ENCODE measurements at places on chromosomes 16 and 17.

DNA sequence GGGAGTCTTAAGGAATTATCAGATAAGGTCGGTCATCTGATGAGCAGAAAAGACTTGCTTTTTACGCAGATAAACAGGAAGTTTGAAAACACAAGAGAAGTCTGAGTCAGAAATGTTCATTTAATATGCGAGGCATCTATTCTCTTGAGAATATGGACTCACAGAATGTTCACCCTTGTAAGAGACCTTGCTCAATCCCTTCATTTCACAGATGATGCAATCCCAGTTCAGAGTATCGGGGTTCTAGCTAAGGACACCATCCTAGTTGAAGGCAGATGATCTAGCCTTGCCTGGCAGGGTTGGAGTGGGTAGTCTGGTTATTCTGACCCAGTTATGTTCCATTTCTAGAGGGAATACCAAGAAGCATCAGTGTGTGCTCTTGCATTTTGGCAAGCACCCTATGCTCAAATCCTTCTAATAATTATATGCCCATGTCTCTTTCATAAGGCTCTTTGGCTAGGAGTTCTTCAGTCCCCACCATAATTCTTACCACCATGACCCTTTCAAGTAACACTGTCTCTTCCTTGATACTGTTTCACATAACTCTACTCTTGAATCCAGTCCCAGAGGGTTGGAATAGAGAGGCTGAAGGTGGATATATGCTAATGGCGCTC is 42.5 kb downstream of the YPEL2 start:
- no peak for DNase-seq

DNA sequence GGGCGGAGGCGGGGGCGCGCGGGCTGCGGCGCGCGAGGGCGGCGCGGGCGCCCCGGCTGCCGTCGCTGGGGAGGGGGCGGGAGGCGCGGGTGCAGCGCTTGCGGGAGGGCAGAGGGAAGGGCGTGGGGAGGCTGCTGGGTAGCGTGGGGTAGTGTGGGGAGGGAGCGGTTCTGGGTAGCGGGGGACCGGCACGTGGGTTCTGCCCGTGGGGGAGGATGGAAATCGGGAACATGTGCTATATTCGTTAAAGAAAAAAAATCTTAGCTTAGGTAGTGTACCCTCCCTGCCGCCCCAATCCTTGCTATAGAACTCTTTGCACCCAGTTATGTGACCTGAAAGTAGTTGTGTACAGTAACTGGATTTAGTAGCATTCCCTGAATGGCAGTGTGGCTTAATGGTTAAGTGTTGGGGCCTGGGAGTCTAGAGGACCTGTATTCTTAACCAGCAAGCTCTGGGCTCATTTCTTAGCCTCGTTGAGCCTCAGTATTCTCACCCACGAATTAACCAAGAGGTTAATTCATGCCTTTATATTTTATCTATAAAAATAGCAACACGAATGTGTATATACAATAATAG is 646 bp downstream of the RABEP1 start:
- DNase-seq, result peak; percentile 27

GRCh38 chr17:5237541-5238016 is 2.9 kb upstream of the SCIMP start:
- no peak for DNase-seq

GRCh38 chr17:56297184-56297583 is 143.9 kb downstream of the ANKFN1 start:
- no peak for DNase-seq

DNA sequence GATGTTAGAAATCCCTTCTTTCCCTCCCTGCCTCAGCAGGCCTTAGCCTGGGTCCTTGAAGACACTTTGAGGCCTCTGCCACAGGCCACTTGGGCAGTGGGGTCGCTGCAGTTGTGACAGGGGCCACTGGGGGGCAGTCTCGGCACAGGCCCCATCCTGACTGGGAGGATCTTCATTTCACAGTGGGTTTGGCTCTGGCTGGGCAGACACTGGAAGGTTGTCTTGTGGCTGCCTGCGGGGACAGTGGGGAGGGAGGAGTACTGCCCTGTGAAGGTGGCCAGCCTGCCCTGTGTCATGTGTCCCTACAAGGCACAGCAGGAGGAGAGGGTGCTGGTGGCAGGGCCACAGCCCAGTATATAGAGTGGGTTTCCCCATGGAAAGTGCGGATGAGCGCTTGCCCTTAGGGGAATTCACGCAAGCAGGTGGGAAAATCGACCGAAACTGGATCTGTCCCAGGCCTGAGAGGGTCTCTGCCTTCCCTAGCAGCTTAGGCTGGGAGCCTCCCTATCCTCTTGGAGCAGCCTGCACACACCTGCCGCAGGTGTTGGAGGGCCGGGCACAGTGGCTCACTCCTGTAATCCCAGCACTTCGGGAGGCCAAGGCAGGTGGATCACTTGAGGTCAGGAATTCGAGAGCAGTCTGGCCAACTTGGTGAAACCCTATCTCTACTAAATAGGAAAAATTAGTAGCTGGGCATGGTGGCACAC is 28.8 kb downstream of the GINS2 start:
- peak; percentile 38 for DNase-seq

DNA sequence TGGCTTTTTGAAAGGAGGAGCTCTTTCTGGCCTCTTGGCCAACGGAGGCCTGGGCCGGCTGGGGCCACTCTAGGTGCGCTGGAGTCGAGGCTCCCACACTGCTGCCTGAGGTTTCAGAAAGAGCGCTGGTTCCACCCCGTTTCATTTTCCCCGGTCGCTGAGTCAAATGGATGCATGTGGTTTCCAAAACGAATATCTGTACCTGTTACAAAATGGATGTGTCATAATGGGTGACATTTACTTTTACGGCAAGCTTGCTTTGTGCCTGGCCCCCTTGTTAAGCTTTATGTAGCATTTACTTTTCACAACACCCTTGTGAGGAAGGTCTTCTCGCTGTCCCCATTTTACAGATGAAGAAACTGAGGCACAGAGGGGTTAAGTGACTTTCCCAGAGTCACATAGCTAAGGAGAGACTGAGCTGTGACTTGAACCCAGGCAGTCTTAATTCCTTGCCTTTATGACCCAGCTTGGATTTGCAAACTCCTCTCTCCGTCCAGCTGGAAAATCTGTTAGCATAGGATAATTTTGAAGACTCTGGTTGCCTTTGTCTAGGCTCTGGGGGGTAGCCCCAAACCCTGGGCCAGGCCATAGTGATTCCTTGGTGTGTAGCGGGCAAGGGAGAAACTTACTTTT is 10.6 kb downstream of the KSR1 start:
- DNase-seq, result no peak

DNA sequence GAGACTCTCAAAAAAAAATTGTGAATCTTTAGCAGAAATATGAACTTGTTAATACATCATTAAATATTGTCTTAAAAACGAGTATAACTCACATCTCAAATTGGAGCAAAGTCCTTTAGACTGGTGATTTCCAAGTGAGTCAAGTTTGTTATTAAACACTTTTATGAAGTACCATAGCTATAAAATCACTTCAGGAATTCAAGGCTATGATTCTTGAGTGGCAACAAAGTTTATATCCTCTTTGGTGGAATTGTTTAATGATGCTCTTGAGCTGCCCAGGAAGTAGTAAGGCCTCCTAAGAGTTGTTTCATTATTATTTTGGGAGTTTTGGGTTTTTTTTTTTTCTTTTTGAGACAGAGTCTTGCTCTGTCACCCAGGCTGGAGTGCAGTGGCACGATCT is 16.7 kb upstream of the BLMH start:
- DNase-seq, result no peak

DNA sequence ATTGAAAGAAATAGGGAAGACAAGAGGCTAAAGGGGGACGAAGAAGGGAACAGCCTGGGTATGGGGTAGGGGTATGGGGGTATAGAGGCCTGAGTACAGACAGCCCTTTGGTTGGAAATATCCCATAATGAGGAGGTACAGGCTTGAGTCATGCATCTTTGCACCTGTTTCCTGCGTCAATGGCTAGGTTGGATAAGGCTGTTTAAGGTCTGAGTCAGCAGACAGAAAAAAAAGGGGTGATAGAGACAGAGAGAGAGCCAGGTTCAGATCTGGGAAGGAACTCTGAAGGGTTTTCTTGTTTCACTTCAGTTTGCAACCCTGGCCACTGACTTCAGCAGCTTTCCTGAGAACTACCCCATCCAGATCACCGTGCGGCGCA is 8.5 kb downstream of the FNDC8 start:
- DNase-seq, result no peak

DNA sequence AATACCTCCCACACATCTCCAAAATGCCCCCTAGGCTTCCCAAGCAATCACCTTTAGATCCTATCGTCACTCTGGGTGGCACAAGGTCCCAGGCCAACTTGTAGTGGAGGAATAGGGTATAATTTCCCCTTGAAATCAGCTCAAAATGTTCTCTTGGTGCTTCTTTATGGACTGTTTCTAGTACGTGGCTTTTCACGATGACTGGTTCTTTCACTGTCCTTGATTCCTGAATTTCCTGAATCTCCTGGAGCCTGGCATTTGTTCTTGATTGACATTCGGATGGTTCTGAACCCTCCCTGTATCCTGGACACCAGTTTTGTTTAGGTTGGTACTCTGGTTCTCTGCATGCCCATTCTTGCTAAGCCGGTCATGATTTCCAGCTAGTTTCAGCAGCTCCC is 6.9 kb upstream of the VPS53 start:
- no peak for DNase-seq

GRCh38 chr17:49358641-49359247 is 3.3 kb downstream of the ZNF652 start:
- DNase-seq, result no peak

DNA sequence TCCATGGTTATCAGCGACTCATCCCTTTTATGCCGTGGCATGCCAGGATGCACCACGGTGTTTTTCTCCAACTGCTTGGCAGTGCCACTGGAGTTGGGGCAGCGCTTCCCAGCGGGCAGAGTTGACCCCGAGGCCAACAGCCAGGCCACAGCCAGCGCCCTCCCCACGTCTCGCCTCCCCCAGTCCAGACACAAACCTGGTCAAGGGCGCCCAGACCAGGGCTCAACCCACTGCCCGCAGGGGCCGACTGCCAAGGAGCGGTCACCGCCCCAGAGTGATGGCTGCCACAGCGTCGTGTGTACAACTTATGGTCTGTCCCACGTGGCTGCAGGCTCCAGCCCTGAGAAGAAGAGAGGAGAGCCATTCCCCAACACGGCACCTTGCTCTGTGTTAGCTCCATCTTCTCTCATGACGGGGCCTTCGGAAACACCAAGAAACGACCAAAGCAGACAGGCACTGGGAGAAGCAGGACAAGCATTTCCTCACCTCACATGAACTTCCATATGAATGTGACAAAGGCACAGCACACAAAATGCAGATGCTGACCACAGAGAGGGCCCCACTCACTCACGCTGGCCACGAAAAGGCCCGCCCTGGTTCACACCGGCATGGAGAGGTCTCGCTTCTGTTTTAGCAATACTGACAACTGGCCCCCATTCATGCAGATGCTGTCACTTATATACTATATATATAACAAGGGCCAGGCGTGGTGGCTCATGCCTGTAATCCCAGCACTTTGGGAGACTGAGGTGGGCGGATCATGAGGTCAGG is 27.0 kb downstream of the AXIN1 start:
- DNase-seq, result no peak

DNA sequence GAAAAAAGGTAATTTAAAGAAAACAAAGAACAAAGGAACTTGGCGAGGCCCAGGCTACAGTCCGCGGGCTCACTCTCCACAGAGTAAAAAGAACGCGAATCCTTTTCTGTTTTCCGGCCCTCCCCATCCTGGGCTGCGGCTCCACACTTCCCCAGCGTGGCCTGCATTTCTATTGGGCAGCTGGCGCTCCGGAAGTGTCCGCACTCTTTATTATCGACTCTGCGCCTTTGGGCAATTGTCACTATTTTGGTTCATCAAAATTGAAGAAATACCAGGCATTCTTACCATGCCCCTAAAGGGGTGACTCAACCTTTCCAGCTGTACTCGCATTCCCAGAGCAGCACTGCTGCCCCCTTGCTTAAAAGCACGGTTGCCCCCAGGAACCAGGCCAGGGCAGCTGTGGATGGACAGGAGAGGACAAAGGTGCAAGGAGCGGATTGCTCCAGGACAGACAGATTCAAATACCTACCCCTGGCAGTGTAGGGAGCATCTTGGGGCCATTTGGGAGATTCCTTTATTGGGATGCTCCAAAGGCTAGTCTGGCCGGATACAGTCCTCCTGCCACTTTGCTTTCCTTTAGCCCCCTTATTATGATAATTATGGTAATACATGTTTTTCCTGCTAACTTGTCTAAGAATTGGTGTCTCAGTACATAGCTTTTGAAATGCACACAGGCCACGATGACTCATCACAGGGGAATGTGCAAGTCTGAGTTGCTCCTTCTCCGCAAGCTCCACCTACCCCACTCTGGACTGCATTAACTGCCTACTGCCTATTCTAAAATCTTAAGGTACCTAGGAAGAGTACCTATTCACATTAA is 985 bp upstream of the SLFN12 start:
- DNase-seq, result peak; percentile 29

- DNase-seq, result no peak
These were observed 58.8 kb upstream of the GRIN2A start for GRCh38 chr16:10240854-10241613.

- DNase-seq, result no peak
These were observed 95.6 kb downstream of the SMG6 start for GRCh38 chr17:2207815-2208515.

DNA sequence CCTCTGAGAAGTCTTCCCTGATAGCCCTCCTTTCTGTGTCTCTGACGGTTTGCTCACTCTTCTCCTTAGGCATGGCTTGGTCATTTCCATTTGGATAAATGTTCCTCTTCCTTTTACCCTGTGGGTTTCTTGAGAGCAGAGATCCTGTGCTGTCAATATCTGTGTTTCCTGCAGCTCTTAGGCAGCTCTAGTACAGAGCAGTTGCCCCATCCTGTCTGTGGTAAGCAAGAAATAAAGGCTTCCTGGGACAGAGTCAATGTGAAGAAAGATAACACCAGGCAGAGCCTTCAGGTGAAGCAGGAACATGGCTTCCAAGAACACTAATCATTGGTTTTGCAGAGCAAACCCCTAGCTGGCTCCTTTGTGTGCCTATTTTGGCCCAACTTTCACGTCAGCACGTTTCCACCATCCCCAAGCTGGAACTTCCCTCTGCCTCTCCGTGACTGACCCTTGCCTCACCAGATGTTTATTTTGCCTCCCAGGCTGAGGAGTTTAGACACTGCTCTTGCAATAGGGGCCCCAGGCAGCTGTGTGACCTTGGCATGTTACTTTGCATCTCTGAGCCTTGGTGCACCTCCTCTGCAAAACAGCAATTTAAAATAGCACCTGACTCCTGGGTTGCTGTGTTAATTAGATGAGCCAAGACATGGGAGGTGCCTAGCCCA is 49.6 kb upstream of the SIAH1 start:
- no peak for DNase-seq

DNA sequence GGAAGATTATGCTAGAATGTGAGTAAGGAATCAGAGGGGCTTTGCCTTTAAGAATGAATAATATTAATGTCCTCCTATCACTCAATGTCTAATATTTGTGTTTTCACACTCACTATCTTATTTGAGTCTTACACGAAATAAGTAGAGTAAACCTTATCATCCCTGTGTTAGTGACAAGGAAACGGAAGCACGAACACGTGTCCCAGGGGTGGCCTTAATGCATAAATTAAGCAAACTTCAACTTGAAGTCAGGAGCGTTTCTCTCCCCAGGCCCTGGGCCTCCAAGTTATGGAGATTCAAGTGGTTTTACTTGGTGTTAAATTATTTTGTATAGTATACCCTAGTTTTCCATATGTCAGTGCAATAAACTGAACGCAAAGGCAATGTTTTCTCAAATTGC is 96.0 kb downstream of the WDR59 start:
- DNase-seq, result no peak

DNA sequence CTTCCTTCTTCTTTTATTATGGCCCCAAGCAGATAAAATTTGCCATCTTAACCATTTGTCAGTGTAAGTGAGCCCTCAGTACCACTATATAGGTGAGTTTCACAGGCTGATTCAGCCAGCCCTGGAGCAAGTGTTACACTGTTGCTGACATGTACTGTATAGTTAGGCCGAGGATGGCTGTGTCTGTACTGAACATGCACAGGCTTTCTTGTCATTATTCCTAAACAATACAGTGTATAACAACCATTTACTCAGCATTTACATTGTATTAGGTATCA is 53.7 kb downstream of the AMFR start:
- DNase-seq, result no peak

All from T follicular helper cell (primary cell).